ENCODE measurements at places on chromosomes 2 and 18. TPM values are rescaled to one million over a fixed set of nuclear protein-coding genes. Genes with fewer than 3 reads are reported as not detected.

The PTMA gene
- total RNA-seq, result 2,823 TPM

- DNase-seq, result no peak
Observed at GRCh38 chr2:65388051-65388531, 44.3 kb downstream of the SPRED2 start.

The ACVR1 gene
- total RNA-seq, result 17.7 TPM

GRCh38 chr2:238875471-238876231, 27.8 kb downstream of the TWIST2 start:
- DNase-seq, result no peak

GRCh38 chr2:69946351-69947324, 14.8 kb downstream of the ASPRV1 start:
- DNase-seq, result no peak

The THSD7B gene
- total RNA-seq, result 2.2 TPM

The ZNF407 gene
- 6.8 TPM for total RNA-seq

The HOXD11 gene
- total RNA-seq, result not detected

The MAP3K19 gene
- total RNA-seq, result not detected

Data from H1 (cell line).